Activated naive CD4-positive, alpha-beta T cell treated with anti-CD3 and anti-CD28 coated beads, Interleukin-2, amount 50 U/mL, for 72 hours (primary cell): ENCODE measurements at places on chromosomes 6 and 20. TPM values are rescaled to one million over a fixed set of nuclear protein-coding genes. Genes with fewer than 3 reads are reported as not detected.

The BPIFA1 gene
- not detected for total RNA-seq

The EEF1A2 gene
- total RNA-seq: 0.14 TPM

The SMLR1 gene
- total RNA-seq: not detected

The MYLK4 gene
- not detected for total RNA-seq

The ECT2L gene
- total RNA-seq: not detected

DNA sequence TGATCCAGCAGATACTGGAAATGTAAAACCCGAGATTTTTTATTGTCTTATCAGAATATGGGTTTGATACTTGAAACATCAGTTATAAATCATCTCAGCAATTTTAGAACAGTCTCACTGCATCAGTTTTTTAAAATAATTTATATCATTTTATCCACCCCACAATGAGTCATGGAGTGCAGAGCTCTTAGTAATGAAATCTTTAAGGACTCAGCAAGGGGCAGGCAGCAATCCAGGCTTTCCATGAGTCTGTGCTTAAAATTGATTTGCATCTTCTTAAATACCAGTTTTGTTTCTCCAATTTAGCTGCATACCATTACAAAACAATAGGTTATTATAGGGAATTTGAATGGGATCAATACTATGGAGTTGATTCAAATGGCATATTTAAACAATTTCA, 832.3 kb downstream of the C6orf118 start:
- no peak for DNase-seq

GRCh38 chr6:113695516-113695915, 161.6 kb upstream of the MARCKS start:
- no peak for DNase-seq

DNA sequence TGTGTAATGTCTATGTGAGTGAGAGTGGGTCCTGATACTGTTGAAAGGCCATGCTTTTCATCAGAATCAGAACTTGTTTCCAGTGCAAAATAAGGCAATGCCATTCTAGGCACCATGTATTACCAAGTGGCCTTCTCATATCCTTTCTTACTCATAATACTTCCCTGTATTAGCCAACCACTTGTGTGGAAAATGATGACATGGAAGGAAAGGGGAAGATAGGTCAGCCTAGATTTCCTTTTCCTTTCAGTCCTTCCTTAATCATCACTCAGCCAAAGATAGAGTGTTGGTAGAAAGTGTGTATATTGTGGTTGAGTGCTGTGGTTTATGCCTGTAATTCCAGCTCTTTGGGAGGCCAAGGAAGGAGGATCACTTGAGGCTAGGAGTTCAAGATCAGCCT, 158.6 kb upstream of the PREP start:
- DNase-seq: no peak

DNA sequence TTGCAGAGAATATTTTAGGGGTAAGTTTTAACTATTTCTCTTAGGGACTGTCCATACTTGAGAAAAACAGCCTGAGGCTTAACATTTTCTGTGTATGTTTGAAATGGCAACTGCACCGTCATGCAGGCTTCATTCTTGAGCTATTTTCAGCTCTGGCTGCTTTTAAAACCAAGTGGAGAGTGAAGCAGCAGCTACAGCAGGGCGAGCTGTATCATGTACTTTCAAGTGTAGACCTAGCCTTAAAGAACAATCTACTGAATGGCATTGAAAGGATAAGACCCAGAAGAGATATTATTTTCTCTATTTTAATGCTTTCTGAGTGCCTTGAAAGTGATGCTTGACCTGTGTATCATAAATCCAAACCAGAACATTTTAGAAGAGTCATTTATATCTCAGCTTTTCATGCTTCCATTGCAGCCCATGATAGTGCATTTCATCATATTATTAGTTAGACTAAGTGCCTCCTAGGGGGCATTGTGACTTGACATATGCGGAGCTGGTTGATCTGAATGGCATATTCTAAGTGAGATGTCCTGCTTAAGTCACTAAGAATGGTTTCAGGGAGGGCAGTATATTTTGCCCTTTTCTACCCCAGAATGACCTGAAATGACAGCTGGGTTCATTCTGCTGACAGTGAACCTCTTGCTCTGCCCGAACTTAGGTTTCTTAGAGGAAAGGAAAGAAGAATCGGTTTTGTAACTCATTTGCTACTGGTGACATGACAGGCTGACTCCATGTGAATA, 85.3 kb downstream of the NKAIN2 start:
- no peak for DNase-seq

DNA sequence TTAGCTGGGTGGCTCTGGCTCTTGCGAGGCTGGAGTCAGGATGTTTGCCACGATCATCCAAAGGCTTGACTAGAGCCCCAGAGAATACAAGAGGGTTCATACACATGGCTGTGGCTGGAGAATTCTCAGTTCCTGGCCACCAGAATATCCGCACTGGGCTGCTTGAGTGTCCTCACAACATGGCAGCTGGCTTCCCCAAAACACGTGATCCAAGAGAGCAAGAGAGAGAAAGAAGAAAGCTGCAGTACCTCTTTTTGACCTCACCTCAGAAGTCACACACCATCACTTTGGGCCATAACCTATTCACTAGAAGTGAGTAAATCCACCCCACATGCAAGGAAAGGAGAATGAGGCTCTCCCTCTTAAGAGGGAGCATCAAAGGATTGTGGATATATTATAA, 21.5 kb upstream of the BPIFB1 start:
- no peak for DNase-seq

- DNase-seq: no peak
Observed at GRCh38 chr6:156883497-156884252, 106.5 kb downstream of the ARID1B start.

GRCh38 chr6:78623554-78623953, 243.8 kb upstream of the IRAK1BP1 start:
- DNase-seq: no peak

DNA sequence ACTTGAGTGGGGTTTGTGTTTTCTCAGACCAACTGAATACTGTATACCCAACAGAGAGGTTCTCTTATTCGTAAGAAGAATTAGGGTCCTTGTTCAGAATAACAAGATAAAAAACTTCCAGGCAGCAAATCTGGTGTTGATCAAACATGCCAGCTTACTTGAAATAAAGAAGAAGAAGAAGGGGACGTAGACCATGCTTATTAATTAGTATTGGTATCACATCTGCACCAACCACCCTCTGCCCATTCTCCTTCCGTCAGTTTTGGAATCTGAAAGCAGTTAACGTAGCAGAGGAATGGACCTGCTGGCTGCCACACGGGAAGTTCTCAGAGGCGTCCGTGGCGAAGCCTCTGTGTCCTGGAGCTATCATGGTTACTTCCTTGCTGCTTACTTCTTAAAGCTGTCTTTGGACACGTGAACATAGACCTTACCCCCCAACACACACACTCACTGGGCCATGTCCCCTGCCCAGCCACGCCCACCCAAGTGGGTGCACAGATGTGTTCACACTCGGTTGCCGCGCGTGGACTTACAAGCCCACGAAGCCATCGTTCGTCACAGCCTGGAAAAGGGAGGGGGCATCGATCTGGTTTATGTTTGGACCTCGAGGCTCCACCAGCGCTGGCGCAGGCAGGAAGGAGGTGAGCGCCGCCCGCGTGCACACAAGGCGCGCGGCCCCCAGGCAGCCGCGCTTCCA, 4.1 kb upstream of the DLL1 start:
- DNase-seq: no peak

GRCh38 chr6:14630016-14630415, 512.4 kb downstream of the CD83 start:
- DNase-seq: no peak

DNA sequence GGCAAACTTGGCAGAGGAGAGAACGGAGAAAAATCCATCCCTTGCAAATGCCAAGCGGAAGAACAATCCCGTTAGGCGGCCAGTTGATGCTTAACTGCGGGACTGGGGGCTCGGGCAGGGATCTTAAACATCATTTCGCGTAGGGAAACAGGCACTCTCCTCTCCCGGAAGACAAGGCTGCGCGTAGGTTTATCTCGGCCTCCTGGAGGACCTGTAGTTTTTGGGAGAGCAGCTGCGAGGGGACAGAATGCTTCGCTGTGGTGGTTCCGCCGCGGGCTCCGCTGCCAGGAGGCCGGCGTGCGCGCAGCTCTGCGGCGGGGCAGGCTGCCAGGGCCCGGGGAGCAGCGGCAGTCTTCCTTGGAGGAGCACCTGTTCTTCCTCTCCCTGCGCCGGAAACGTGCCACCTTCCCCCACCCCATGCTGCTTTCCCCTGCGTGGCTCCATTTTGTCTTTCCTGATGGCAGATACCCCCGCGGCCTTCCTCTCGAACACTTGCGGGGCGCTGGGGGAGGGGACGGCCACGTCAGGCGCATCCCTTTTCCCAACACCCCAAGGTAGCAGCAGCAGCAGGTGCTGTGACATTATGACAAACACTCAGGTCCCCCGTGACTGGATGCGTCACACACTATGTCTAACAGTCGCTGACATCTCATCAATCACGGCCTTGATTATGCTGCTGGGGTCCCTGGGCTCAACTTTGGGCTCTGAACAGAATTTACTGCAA, 230.7 kb upstream of the BTBD3 start:
- no peak for DNase-seq

DNA sequence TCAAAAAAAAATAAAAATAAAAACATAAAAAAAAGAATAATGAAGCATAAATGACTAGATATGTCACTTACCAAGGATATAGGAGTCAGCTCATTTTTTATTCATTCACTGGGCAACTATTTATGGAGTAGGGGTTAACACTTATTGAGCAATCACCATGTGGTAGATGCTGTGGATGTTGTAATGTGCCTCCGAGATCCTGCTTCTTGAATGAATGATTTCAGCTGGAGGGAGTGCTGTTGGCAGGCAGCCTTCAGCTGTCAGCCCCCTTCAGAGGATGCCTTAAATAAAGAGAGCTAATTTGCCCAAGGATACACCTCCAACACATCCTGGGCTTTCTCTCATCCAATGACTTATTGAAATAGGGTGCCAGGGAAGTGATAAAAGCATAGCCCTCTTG, 229.5 kb upstream of the DTNBP1 start:
- DNase-seq: no peak
